ENCODE measurements at places on chromosomes 2 and 18.

- no peaks in the 10 kb centered on the region for H3K36me3 ChIP-seq
- no peak for DNase-seq
- H3K27me3 ChIP-seq = no peaks in the 10 kb centered on the region
- H3K4me3 ChIP-seq = no peak overlapping the region
- peaks cover 12% of the 10 kb centered on the region for H3K4me1 ChIP-seq
- H3K27ac ChIP-seq = no peak overlapping the region
Observed at GRCh38 chr2:64763126-64763525, 109.4 kb upstream of the SERTAD2 start.

DNA sequence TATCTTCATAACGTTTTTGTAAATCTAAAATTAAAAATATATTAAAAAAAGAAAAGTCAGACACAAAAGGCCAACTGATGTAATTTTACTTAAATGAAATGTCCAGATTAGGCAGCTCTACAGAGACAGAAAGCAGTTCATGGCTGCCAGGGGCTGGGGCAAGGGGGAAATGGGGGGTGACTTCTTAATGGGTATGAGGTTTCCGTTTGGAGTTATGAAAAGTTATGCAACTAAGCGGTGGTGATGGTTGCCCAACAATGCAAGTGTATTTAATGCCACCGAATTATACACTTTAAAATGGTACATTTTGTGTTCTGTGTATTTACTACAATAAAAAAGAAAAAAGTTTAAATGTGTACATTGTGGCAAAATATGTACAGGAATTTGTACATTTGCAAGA, 70.2 kb upstream of the TEX51 start:
- H3K4me1 ChIP-seq = no peaks in the 10 kb centered on the region
- DNase-seq = no peak
- no peaks in the 10 kb centered on the region for H3K27me3 ChIP-seq
- H3K4me3 ChIP-seq = no peak overlapping the region

- no peaks in the 10 kb centered on the region for H3K27me3 ChIP-seq
- H3K27ac ChIP-seq = no peak overlapping the region
- H3K4me1 ChIP-seq = no peaks in the 10 kb centered on the region
Observed at GRCh38 chr2:88180605-88181240, 10.6 kb downstream of the THNSL2 start.

DNA sequence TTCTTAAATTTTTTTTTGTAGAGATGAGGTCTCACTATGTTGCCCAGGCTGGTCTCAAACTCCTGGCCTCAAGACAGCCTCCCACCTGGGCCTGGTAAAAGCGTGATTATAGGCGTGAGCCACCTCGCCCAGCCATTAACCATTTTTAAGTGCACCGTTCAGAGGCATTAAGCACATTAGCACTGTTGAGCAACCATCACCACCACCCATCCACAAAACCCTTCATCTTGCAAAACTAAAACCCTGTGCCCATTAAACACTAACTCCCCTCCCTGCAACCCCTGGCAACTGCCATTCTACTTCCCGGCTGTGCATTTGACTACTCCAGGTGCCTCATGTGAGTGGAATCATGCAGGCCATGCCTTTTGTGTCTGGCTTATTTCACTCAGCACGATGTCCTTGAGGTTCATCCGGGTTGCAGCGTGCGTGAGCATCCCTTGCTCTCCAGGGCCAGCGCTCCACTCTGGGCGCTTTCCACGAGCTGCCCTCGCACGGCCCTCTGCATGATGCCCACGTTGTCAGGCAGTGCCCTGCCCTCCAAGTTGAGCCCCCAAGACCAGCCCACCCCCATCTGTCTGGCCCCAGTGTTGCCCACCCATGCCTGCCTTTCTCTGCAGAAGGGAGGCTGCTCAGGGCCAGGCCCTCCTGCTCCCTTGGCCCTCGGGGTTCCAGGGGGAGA, 63.0 kb upstream of the GLI2 start:
- H3K4me1 ChIP-seq = no peaks in the 10 kb centered on the region
- H3K27me3 ChIP-seq = peaks cover 91% of the 10 kb centered on the region
- no peaks in the 10 kb centered on the region for H3K36me3 ChIP-seq

DNA sequence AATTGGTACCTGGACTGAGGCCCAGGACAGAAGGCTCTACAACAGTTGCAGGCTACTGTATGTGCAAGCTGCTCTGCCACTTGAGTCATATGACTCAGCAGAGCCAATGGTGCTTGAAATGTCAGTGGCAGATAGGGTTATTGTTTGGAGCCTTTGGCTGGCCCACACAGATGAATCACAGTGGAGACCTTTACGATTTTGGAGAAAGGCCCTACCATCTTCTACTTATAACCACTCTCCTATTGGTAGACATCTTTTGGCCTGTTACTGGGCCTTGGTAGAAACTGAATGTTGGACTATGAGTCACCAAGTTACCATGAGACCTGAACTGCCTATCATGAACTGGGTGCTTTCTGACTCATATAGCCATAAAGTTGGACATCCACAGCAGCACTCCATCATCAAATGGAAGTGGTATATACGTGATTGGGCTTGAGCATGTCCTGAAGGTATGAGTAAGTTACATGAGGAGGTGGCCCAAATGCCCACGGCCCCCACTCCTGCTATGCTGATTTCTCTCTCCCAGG, 88.9 kb upstream of the NRXN1 start:
- no peaks in the 10 kb centered on the region for H3K27me3 ChIP-seq
- no peak overlapping the region for H3K4me3 ChIP-seq
- H3K27ac ChIP-seq = no peak overlapping the region
- no peaks in the 10 kb centered on the region for H3K4me1 ChIP-seq

- H3K4me3 ChIP-seq = no peak overlapping the region
- peak overlapping the region; percentile 56 for H3K27ac ChIP-seq
- no peaks in the 10 kb centered on the region for H3K27me3 ChIP-seq
- no peak for DNase-seq
Observed at GRCh38 chr2:203673933-203674332, 32.5 kb upstream of the CD28 start.
